Gastrocnemius medialis (tissue), 4 donors: ENCODE measurements at places on chromosomes 13 and 19. TPM values are rescaled to one million over a fixed set of nuclear protein-coding genes. Genes with fewer than 3 reads are reported as not detected.

DNA sequence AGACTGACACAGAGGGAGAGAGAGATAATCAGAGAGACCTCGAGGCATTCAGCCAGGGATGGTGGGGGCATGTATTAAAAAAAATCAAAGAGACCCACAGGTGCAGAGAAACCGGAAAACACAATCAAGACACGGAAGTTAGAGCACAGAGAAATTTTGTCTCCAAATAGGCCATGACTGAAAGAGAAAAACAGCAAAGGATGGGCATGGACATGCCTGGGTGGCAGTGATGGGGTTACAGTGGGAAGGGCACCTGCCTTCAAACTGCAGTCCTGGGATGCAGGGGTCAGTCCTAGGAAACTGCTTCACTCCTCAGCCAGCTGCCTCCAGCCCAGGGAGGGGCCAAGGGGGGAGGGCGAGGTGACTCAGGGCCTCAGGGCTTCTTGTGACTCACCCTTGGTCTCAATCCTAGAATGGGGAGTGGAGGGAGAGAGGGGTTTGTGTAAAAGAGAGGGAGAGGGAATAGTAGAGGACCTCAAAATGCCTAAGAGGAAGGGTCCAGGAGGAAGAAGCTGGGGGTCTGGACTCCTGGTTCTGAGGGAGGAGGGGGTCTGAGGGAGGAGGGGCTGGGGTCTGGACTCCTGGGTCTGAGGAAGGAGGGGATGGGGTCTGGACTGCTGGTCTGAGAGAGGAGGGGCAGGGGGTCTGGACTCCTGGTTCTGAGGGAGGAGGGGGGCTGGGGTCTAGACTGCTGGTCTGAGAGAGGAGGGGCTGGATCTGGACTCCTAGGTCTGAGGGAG, 3.6 kb upstream of the KCNN4 start:
- H3K4me1 ChIP-seq: no peaks in the 10 kb centered on the region
- no peaks in the 10 kb centered on the region for H3K27me3 ChIP-seq
- no peak for DNase-seq
- no peak overlapping the region for H3K27ac ChIP-seq
- H3K4me3 ChIP-seq: no peak overlapping the region
- H3K36me3 ChIP-seq: no peaks in the 10 kb centered on the region

GRCh38 chr19:29040292-29040691, 172.7 kb downstream of the UQCRFS1 start:
- no peak overlapping the region for H3K27ac ChIP-seq
- no peak overlapping the region for H3K4me3 ChIP-seq
- H3K4me1 ChIP-seq: no peaks in the 10 kb centered on the region

- peaks cover 29% of the 10 kb centered on the region for H3K4me1 ChIP-seq
- DNase-seq: no peak
- no peak overlapping the region for H3K4me3 ChIP-seq
- H3K36me3 ChIP-seq: no peaks in the 10 kb centered on the region
Observed at GRCh38 chr13:32252812-32253438, 62.2 kb downstream of the ZAR1L start.

GRCh38 chr13:49400755-49401659, 42.9 kb downstream of the CAB39L start:
- peak overlapping the region; percentile 28 for H3K4me3 ChIP-seq
- DNase-seq: no peak
- peak overlapping the region; percentile 72 for H3K27ac ChIP-seq
- H3K27me3 ChIP-seq: no peaks in the 10 kb centered on the region
- no peaks in the 10 kb centered on the region for H3K4me1 ChIP-seq
- no peaks in the 10 kb centered on the region for H3K36me3 ChIP-seq

DNA sequence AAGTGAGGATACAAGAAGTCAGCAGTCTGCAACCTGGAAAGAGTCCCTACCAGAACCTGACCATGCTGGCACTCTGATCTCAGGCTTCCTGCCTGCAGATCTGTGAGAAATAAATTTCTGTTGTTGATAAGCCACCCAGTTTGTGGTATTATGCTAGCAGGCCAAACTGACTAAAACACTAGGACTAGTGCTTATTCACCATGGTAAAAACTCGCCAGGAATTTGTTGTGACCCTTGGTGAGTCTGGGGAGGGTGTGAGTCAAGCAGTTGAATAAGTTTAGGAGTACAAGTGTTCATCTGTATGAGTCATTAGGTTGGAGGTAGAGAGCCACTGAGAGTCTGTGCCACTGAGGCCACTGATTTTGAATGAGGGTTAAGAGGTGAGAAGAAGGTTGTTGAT, 3.6 kb downstream of the ZIK1 start:
- H3K4me3 ChIP-seq: no peak overlapping the region
- DNase-seq: no peak
- H3K27ac ChIP-seq: no peak overlapping the region
- H3K36me3 ChIP-seq: peaks cover 8% of the 10 kb centered on the region
- peaks cover 10% of the 10 kb centered on the region for H3K4me1 ChIP-seq

- no peaks in the 10 kb centered on the region for H3K36me3 ChIP-seq
- no peaks in the 10 kb centered on the region for H3K4me1 ChIP-seq
- no peak for DNase-seq
- no peak overlapping the region for H3K27ac ChIP-seq
- H3K4me3 ChIP-seq: no peak overlapping the region
- H3K27me3 ChIP-seq: no peaks in the 10 kb centered on the region
Observed at GRCh38 chr13:51707461-51707860, 96.5 kb downstream of the DHRS12 start.

DNA sequence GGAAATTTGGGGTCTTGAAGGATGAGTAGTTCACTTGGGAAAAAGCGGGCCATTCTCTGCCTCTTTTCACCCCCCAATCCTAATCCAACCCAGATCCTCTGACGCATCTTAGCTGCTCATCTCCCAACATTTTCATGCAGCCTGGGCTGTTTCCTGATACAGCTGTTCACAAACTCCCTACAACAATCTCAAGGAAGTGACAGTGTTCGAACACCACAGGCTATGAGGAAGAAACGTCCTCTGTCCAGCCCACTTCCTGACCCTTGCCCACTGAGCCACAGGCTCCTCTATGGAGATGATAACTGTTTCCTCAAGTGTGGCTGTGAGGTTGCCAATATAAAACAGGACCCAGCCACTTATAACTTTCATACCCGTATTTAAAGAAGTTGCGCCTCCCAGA, 16.2 kb downstream of the LMTK3 start:
- peaks cover 63% of the 10 kb centered on the region for H3K27me3 ChIP-seq
- no peak for DNase-seq
- H3K27ac ChIP-seq: no peak overlapping the region

DNA sequence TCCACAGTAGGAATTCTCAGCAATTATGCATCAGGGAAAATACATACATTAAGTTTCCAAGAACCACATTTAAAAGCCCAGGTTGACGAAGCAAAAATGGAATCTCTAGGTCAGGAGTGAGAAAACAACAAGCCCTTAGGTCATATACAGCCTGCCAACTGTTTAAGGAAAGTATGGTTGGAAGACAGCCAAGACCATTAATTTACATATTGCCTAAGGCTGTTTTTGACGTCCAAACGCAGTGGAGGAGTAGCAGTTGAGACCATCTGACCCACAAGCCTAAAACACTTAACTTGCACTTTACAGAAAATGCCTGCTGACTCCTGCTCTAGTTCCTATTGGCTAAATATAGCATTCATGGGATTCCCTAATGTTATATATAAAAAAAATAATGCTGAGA, 299.0 kb downstream of the ITGBL1 start:
- DNase-seq: no peak
- H3K4me1 ChIP-seq: no peaks in the 10 kb centered on the region
- no peaks in the 10 kb centered on the region for H3K27me3 ChIP-seq
- H3K4me3 ChIP-seq: no peak overlapping the region
- H3K36me3 ChIP-seq: no peaks in the 10 kb centered on the region

DNA sequence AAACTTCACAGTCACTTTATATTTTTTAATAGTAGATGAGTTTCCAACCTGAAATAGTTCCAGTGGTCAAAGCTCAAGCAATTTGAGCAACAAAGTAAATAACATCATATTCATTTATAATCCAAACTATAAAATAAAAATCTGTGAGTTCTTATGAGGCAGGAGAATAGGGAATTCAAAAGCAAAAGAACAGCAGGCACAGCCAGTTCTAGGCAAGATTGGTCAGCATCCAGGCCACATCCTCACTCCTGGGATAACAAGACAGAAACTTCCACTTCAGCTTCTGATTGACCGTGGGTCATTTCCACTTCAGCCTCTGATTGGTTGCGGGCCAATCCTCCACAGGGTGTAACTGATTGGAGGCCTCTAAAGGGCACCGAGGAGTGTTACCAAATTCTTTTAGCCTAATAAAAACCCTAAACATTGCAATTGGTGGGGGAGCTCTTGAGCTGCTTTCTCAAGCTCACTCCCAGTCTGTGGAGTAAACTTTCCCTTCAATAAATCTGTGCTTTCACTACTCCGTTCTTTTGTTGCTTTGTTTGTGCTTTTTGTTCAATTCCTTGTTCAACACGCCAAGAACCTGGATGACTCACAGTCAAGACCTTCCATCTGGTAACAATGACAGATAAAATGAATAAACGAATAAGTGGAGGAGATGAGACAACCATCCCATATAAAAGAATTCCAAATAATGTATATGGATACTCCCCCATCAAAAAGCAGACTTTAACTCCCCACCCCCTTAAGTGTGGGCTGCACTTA, 42.6 kb upstream of the AMER2 start:
- H3K27me3 ChIP-seq: no peaks in the 10 kb centered on the region
- H3K27ac ChIP-seq: no peak overlapping the region
- no peaks in the 10 kb centered on the region for H3K4me1 ChIP-seq
- peak; percentile 48 for DNase-seq
- H3K36me3 ChIP-seq: no peaks in the 10 kb centered on the region

- H3K4me1 ChIP-seq: peaks cover 7% of the 10 kb centered on the region
- H3K4me3 ChIP-seq: no peak overlapping the region
- H3K36me3 ChIP-seq: no peaks in the 10 kb centered on the region
- no peak for DNase-seq
Observed at GRCh38 chr13:97360610-97361009, 73.4 kb upstream of the RAP2A start.

DNA sequence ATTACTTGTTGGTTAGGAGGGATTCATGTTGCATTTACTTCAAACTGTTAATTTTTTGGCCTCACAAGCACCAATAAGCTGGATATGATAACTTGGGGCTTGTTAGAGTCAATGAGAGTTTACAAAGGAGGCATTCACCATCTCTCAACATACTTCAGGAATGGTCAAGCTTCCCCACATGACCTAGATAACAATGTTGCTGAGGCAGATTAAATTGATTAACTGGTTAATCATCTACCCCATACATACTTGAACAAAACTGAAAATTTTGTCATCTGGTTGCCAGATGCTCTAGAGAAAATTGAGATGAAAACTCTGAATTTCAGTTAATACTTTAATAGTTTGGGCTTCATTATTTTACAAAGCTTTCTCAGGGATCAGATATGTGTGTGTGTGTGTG, 43.0 kb upstream of the UBL3 start:
- DNase-seq: no peak
- H3K27ac ChIP-seq: no peak overlapping the region
- H3K4me1 ChIP-seq: no peaks in the 10 kb centered on the region
- no peaks in the 10 kb centered on the region for H3K36me3 ChIP-seq
- H3K27me3 ChIP-seq: no peaks in the 10 kb centered on the region
- H3K4me3 ChIP-seq: no peak overlapping the region

GRCh38 chr19:54521022-54521859, 18.6 kb downstream of the LAIR2 start:
- DNase-seq: no peak
- no peak overlapping the region for H3K4me3 ChIP-seq
- no peaks in the 10 kb centered on the region for H3K4me1 ChIP-seq

- peak overlapping the region; percentile 71 for H3K27ac ChIP-seq
- no peak overlapping the region for H3K4me3 ChIP-seq
- H3K36me3 ChIP-seq: no peaks in the 10 kb centered on the region
Observed at GRCh38 chr19:782878-783668, 14.2 kb upstream of the PTBP1 start.

DNA sequence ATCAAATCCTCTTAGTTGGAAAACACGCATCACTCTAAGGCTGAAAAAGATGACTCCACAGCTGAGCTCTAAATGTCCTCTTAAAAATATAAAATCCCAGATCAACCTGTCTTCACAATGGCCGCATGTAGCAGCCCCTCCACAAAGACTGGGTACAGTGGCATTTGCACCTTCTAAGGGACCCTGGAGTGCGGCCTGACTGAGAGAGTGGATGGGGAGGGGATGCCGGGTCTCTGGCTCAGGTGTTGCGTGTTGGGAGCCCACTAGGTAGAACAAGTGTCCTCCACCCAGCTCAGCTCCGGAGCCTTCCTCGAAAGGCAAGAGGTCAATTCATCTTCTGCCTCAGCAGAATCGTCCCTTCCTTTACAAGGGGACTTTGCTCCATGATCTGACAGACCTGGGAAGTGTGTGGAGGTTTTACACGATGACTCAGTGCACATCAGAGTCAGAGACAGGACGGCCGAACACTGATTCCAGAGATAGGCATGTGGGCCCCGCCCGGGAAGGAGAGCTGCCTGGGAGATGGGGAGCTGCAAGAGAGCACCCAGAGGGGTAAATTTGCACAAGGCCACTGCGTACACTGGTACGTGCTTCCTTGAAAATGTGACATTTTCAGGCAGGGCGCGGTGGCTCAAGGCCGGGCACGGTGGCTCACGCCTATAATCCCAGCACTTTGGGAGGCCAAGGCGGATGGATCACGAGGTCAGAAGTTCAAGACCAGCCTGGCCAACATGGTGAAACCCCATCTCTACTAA, 23.5 kb upstream of the SLC15A1 start:
- H3K4me3 ChIP-seq: no peak overlapping the region
- no peaks in the 10 kb centered on the region for H3K27me3 ChIP-seq
- H3K36me3 ChIP-seq: no peaks in the 10 kb centered on the region
- DNase-seq: no peak

DNA sequence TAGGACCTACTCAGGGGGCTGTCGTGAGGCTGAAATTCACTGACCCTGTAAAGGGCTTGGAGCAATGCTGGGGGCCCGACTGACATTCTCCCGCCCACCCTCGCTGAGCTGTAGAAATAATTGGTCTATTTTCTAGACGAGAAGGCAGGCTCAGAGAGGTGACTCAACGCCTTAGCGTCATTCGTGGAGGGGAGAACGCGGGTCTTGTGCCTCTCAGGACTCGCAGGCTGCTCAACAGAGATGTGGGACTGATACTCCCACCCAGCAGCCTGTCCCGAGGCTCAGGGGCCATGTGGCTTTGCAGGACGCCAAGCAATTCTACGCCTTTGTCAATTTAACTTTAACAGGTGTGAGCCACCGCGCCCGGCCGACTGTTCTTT, 23.6 kb upstream of the ASPDH start:
- DNase-seq: no peak
- H3K36me3 ChIP-seq: no peaks in the 10 kb centered on the region
- H3K27ac ChIP-seq: no peak overlapping the region
- no peak overlapping the region for H3K4me3 ChIP-seq

DNA sequence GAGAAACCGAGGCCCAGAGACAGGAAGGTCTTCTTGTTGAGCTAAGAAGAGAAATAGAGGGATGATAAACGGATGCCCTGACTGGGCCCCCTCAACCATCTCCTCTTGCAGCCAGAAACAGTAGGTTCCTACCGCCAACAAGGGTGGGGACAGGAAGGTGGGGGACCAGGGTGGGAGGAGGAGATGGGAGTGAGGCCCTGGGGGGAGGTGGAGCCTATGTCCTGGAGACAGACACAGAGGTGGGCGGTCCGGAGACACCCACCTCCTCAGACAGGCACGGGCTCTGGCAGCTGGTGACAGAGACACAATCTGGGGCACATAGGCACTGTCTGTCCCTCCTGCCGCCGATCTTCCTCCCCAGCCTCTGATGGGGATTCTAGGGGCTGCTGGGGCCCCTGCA, 16.9 kb downstream of the GADD45B start:
- H3K4me3 ChIP-seq: no peak overlapping the region
- no peak overlapping the region for H3K27ac ChIP-seq
- no peaks in the 10 kb centered on the region for H3K36me3 ChIP-seq
- peaks cover 54% of the 10 kb centered on the region for H3K4me1 ChIP-seq

CBY2 gene
- not detected for total RNA-seq

PSG1 gene
- not detected for total RNA-seq

ZNF285 gene
- 0.68 TPM for total RNA-seq

SERP2 gene
- total RNA-seq: 1.6 TPM

SLAIN1 gene
- total RNA-seq: 3.2 TPM

KLK5 gene
- not detected for total RNA-seq

TLE6 gene
- total RNA-seq: 0.62 TPM

FCAR gene
- total RNA-seq: 2.0 TPM
